ENCODE measurements at places on chromosomes 13 and 19.

GRCh38 chr19:34598217-34599155, 78.5 kb downstream of the SCGB2B2 start:
- DNase-seq, result no peak

DNA sequence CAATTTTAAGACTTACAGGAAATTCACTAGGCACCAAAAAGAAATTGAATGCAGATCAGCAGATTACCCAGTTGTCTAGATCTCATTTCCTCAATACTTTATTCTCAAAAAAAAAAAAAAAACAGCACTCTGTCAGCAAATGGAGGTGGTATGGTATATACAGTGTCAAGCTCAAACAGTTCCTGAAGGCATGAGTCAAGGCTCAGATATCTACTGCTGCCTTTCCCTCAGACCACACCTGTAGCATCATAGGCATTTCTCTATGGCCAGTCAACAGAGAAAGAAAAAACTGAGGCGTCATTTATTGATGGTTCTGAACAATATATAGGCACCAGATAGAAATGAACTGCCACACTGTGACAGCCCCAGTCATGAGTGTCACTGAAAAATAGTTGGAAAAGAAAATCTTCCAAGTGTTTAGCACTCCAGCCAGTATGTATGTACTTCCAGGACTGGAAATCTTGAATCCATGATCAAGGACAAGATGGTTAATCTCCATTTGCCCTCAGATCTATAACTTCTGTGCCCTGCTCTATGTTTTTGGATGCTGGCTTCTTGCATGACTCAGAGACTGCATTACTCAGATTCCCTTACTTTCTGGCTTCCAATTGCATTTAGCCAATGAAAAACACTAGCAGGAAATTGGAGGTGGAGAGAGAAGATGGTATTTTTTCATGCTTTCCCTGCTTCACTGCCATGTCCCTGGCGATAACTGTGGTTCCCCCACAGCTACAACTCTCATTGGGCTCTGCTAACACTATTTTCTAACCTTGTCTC, 8.4 kb upstream of the COG3 start:
- DNase-seq, result no peak

- no peak for DNase-seq
Observed at GRCh38 chr13:45788011-45788410, 63.5 kb downstream of the SIAH3 start.

- DNase-seq, result no peak
Observed at GRCh38 chr19:4375164-4376027, 25.0 kb downstream of the SH3GL1 start.

DNA sequence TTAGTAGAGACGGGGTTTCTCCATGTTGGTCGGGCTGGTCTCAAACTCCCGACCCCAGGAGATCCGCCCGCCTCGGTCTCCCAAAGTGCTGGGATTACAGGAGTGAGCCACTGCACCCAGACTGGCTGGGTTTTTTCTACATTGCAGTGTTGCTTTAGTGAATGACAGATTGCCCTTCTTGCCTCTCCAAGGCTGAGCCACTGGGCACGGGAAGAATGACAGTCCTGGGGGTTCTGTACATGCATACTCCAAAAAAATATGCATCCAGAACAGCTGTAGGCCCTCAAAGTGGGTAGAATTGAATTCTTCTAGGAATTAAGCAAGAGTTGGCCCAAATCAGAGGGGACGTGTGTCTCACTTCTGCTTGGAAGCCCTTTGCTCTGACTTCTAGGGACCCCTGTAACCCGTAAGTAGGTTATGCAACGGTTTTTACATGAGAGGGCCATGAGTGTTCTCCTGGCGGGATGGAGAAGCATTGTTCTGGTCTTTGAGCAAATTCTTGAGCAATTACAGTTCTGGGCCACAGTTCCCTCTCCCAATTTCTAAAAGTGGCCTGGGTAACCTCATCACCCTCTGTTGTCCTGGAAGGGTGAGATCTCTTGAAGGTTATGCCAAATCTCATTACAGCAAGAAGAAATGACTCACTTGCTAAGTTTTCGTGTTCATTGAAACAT, 3.6 kb downstream of the ACTN4 start:
- DNase-seq, result no peak
